Aorta (tissue), 5 donors: ENCODE measurements at places on chromosomes 6 and 20. TPM values are rescaled to one million over a fixed set of nuclear protein-coding genes. Genes with fewer than 3 reads are reported as not detected.

DNA sequence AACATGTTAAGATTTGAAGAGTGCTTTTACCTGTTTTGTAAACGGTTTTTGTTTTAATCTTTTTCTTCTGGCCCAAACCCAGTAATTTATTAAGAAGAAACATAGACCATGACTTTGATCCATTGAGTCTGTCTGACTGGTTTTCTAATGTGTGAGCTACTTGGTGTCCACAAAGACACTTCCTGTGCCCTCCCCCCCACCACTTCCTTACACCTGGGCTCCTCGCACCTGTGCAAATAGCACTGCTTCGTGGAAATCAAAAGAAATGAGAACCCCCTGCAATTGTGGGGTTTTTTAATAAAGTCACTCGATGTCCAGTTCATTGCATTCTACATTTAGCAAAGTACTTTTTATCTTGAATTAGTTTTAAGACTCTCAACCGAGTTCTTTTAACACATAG lies 65.5 kb downstream of the SMOC2 start:
- H3K27ac ChIP-seq: no peak overlapping the region
- no peaks in the 10 kb centered on the region for H3K4me1 ChIP-seq
- H3K27me3 ChIP-seq: no peaks in the 10 kb centered on the region
- H3K36me3 ChIP-seq: no peaks in the 10 kb centered on the region

DNA sequence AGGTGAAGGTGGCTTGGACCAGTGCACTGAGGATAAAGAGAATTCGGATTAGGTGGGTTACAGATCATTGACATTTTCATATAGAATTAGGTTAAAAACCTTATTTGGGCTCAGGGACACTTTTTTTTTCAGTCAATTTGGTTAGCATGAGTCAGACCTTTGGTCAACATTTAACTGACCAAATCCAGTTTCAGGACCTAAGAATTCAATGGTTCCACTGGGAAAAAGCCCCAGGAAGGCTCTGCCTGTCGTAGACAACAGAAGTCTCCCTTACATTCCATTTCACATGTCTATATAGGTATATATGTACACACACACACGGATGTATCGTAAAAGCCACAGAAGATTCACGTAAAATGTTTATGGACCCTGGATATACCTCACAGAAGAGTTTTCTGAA lies 184.2 kb upstream of the RREB1 start:
- no peaks in the 10 kb centered on the region for H3K27me3 ChIP-seq
- H3K36me3 ChIP-seq: no peaks in the 10 kb centered on the region
- no peak for DNase-seq
- no peaks in the 10 kb centered on the region for H3K4me1 ChIP-seq

GRCh38 chr20:53865901-53866793 lies 204.2 kb downstream of the BCAS1 start:
- H3K27ac ChIP-seq: no peak overlapping the region
- H3K36me3 ChIP-seq: no peaks in the 10 kb centered on the region
- no peak overlapping the region for H3K4me3 ChIP-seq
- no peaks in the 10 kb centered on the region for H3K4me1 ChIP-seq
- H3K27me3 ChIP-seq: no peaks in the 10 kb centered on the region

GRCh38 chr20:43442282-43442880 lies 15.3 kb upstream of the SRSF6 start:
- no peaks in the 10 kb centered on the region for H3K27me3 ChIP-seq
- no peak overlapping the region for H3K27ac ChIP-seq
- H3K4me1 ChIP-seq: no peaks in the 10 kb centered on the region
- no peaks in the 10 kb centered on the region for H3K36me3 ChIP-seq

DNA sequence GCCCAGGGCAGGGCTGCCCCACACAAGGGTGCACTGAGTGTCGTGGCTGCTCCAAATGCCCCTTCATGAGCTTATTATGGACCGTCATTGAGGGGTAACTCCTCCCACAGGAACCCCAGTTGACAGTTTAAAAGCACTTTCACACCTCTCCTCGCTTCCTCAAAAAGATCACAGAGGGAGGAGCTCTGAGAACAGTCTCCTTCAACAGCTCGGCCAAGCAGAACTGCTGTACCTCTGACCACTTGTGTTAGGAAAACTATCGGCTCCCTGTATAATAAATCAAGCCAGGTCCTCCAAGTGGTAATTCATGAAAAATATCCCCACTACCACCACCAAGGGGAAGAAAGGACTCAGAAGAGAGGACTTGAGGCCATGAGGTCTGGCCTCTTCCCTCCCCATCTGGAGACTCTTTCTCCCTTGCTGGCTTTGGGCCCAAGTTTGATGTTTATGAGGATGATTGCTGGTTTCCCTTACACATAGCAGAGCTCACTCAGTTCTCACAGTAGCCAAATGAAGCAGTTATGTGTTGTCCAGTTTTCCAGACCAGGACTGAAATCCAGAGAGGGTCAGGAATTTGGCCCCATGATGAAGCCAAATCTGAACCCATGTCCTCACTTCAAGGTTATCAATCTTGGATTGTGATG lies 8.7 kb downstream of the SNX21 start:
- no peak overlapping the region for H3K4me3 ChIP-seq
- H3K36me3 ChIP-seq: no peaks in the 10 kb centered on the region
- DNase-seq: no peak
- H3K4me1 ChIP-seq: no peaks in the 10 kb centered on the region
- H3K27ac ChIP-seq: no peak overlapping the region
- H3K27me3 ChIP-seq: no peaks in the 10 kb centered on the region

DNA sequence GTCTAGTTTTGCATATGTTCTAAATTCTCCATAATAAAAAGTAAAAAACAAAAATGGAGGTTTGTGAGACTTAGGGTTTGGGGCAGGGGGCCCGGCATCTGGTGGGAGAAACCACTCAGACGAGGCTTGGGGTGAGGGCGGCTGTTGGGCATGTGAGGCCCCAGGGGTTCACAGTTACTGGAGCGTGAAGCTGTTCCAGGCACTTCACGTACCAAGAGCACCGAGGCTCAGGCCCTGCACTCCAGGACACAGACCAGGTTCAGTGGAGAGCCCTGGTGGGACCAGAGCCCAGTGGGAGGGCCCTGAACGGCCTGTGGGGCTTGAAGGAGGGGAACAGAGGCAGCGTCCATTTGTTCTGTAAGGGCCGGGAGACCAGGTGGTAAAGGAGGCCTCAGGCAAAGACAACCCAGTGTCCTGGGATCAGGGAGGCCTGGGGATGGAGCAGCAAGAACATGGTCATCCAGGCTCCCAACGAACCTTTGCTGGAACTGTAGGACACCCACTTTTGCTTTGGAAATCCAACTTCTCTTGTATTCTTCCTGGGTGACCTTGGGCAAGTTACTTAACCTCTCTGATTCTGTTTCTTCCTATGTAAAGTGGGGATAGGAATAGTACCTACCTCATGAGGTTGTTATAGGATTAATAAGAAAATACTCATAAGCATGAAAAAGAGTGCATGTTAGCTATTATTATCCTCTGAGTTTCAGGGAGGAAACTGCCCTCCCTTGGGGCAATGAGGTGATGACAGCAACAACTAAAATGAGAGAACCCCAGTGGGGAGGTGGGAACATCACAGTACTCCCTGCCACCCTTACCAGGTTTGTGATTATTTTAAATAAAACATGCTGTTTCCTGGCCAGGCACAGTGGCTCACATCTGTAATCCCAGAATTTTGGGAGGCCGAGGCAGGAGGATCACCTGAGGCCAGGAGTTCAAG lies 1.1 kb upstream of the FGD2 start:
- no peak overlapping the region for H3K4me3 ChIP-seq
- no peaks in the 10 kb centered on the region for H3K36me3 ChIP-seq
- H3K27ac ChIP-seq: no peak overlapping the region

GRCh38 chr6:36025260-36025931 lies 955 bp upstream of the SLC26A8 start:
- no peaks in the 10 kb centered on the region for H3K27me3 ChIP-seq
- peaks cover 2% of the 10 kb centered on the region for H3K4me1 ChIP-seq
- no peak overlapping the region for H3K4me3 ChIP-seq
- no peak for DNase-seq
- H3K27ac ChIP-seq: no peak overlapping the region
- H3K36me3 ChIP-seq: no peaks in the 10 kb centered on the region

DNA sequence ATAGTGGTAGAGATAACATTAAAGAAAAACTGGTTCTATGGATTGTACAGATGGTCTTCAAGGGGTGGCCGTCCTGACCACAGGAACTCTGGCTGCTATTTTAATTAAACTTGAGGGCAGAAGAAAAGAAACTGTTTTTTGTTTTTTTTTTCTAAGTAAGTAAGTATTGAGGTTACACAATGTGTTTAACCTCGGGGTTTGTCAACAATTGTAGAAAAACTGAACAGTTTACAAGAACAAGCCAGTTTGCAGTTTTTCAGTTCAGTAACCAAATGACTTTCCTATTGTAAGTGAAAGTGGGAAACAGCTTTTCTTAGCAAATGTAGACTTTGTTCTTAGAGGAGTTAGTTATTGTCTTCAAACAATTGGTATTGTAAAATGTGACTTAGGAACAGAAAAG lies 77.0 kb downstream of the PLCB1 start:
- H3K36me3 ChIP-seq: no peaks in the 10 kb centered on the region
- H3K4me1 ChIP-seq: no peaks in the 10 kb centered on the region
- no peak overlapping the region for H3K4me3 ChIP-seq
- DNase-seq: no peak
- no peaks in the 10 kb centered on the region for H3K27me3 ChIP-seq

- H3K4me1 ChIP-seq: peaks cover 10% of the 10 kb centered on the region
- no peak overlapping the region for H3K27ac ChIP-seq
- no peak for DNase-seq
- H3K36me3 ChIP-seq: no peaks in the 10 kb centered on the region
- H3K4me3 ChIP-seq: no peak overlapping the region
- no peaks in the 10 kb centered on the region for H3K27me3 ChIP-seq
These were observed 5.5 kb downstream of the ITCH start for GRCh38 chr20:34368547-34368946.

GRCh38 chr6:116672306-116672705 lies 3.7 kb upstream of the ZUP1 start:
- H3K4me1 ChIP-seq: no peaks in the 10 kb centered on the region
- DNase-seq: no peak
- H3K27ac ChIP-seq: no peak overlapping the region
- H3K27me3 ChIP-seq: no peaks in the 10 kb centered on the region
- no peaks in the 10 kb centered on the region for H3K36me3 ChIP-seq

- no peaks in the 10 kb centered on the region for H3K4me1 ChIP-seq
- no peak overlapping the region for H3K27ac ChIP-seq
- no peak overlapping the region for H3K4me3 ChIP-seq
- DNase-seq: no peak
These were observed 69.5 kb upstream of the TASP1 start for GRCh38 chr20:13708234-13708633.

DNA sequence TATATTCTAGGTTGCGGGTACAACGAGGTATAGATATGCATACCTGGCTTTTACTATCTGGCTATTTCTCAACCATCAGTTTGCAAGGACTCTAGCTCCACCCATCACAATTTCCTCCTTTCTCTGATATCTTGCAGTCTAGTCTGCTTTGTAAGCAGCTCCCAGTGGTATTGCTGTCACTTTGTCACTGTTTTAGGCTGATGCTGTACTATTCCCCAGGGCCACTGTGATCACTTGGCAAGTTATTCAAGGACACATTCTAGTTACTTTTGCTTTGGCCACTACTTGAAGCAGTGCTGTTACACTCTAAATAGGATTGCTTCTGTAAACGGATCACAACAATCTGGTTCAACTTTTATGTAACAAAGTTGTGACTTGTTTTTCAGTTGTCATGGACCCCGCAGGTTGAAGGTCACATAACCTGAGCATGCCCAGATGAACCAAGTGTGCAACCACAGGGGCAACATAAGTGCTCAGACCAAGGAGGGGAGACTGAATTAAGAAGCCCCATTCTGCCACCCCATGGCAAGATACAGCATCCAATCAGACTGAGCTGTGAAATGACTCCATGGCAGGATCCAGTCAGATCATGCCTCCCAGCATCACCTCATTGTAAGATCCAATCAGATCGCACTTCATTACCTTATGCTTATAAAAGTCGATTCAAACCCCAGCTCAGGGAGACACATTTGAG lies 588.4 kb upstream of the CITED2 start:
- no peaks in the 10 kb centered on the region for H3K4me1 ChIP-seq
- DNase-seq: no peak
- H3K36me3 ChIP-seq: no peaks in the 10 kb centered on the region
- no peaks in the 10 kb centered on the region for H3K27me3 ChIP-seq
- no peak overlapping the region for H3K27ac ChIP-seq

- H3K4me3 ChIP-seq: no peak overlapping the region
- H3K4me1 ChIP-seq: no peaks in the 10 kb centered on the region
- no peaks in the 10 kb centered on the region for H3K27me3 ChIP-seq
- DNase-seq: no peak
- no peak overlapping the region for H3K27ac ChIP-seq
These were observed 79.8 kb downstream of the PRDM1 start for GRCh38 chr6:106165885-106166485.

DNA sequence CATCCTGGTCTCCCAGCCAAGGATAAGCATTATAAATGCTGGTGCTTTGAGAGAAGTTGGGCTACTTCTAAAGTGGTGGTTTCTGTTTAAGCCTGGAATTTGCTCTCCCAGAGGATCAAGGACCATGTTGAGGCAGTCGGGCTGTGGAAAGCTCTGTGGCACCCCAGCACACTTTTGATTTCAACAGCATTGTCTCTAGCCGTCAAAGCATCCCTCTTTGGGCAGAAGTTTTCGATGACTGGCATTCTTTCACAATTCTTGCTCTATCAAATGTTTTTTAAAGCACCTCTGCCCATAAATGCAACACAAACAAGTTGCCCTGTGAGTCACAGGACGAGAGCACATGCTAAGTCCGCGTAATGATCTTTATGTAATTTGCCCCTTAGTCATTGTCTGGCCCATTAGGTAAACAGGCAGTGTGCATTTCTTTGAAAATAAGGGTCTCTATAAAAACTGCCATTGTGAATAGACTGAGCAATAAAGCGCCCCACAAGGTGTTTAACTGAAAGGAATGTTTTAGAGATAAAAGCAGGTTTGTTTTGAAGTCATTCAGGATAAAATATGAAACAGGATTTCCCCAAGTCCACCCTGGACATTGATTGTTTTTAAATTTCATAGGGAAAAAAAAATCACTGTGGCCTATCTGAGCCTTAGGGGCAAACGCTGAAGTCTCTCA lies 44.7 kb upstream of the FOXQ1 start:
- H3K27ac ChIP-seq: no peak overlapping the region
- no peak for DNase-seq
- H3K36me3 ChIP-seq: no peaks in the 10 kb centered on the region
- H3K4me3 ChIP-seq: no peak overlapping the region
- H3K27me3 ChIP-seq: no peaks in the 10 kb centered on the region
- H3K4me1 ChIP-seq: no peaks in the 10 kb centered on the region

- no peak for DNase-seq
- H3K4me1 ChIP-seq: peaks cover 5% of the 10 kb centered on the region
- no peak overlapping the region for H3K4me3 ChIP-seq
- no peak overlapping the region for H3K27ac ChIP-seq
These were observed 27.4 kb upstream of the IGF2R start for GRCh38 chr6:159941286-159942113.

Gene CRYBG1
- total RNA-seq: 6.2 TPM

Gene HEY2
- 19.1 TPM for total RNA-seq

Gene TP53TG5
- 0.91 TPM for total RNA-seq

Gene DHX16
- 22.3 TPM for total RNA-seq

Gene ZSWIM1
- 8.2 TPM for total RNA-seq
